ENCODE measurements at places on chromosomes 3 and 15.

DNA sequence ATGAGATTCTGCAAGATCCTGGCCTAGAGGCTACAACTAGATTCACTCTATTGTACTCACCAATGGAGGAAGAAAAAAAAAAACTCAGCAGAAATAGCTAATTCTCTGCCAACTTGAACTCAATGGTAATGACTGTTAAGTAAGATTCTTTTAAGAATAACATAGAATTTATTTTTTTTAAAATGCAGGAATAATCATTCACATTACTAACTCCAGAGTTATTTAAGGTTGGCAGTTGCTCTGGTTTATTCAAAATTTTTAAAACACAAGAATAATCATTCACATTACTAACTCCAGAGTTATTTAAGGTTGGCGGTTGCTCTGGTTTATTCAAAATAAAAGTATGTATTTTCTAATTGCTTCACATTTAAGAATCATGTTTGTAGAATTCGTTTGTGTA, 1071.9 kb downstream of the IGSF11 start:
- DNase-seq: no peak

- no peak for DNase-seq
Observed at GRCh38 chr3:48047841-48048464, 31.7 kb upstream of the MAP4 start.

GRCh38 chr3:151499168-151499567, 38.3 kb upstream of the IGSF10 start:
- DNase-seq: no peak

- DNase-seq: no peak
Observed at GRCh38 chr3:134018850-134019249, 10.9 kb downstream of the SLCO2A1 start.

DNA sequence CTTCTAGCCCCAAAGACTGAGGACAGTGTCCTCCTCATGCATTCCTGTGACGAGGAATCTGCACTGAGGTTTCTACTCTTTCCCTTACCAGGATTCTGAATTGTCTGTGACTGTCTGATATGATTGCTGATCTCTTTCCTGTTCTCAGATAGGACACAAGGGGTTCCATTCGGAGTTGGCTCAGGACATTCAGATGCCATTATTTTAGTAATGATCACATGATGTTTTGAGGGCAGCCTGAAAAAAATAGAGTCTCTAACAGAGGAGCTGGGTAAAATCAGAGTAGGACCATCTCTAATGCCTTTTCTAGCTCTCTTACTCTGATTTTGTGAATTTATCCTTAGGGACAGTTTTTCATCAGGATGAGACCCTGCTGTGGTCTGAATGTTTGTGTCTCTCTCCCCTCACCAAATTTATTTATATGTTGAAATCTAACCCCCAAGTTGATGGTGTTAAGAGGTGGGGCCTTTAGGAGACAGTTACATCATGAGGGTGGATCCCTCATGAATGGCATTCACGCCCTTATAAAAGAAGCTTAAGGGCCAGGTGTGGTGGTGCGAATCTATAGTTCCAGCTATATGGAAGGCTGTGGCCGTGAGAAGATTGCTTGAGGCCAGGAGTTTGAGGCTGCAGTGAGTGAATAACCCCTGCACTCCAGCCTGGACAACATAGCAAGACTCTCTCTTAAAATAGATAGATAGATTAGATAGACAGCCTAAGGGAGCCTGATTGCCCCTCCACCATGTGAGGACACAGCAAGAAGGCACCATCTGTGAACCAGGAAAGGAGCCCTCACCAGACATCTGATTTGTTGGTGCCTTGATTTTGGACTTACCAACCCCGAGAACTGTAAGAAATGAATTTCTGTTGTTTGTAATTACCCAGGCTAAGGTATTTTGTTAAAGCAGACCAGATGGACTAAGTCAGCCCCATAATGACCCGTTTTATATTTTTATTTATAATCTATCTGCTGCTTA, 24.4 kb downstream of the FNDC3B start:
- no peak for DNase-seq

DNA sequence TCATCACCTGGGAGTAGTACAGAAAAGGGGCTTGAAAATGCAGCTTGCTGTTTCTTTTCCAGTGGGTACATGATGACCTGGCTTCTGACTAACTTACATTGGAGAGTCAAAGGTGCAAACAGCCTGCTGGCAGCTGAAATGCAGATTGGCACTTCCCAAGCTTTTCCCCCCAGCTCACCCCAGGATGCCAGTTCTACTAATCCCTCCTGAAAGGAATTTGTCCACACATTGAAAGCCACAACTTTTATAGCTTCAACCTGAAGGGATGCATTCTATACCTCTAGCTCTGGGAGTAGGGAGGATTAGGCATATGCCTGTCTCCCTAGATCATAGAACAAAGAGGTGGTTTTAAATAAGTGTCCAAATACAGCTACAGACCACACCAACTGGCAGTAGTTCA, 281.7 kb downstream of the EFHB start:
- DNase-seq: no peak

Data from CD4-positive, alpha-beta T cell treated with Interleukin-15 for 4 hours (primary cell).